ENCODE measurements at places on chromosomes 6 and 20. TPM values are rescaled to one million over a fixed set of nuclear protein-coding genes. Genes with fewer than 3 reads are reported as not detected.
A peak's percentile ranks its signal among the peaks of the same experiment; 100 is the strongest.

- H3K36me3 ChIP-seq, result no peaks in the 10 kb centered on the region
- H3K4me1 ChIP-seq, result peaks cover 15% of the 10 kb centered on the region
- no peak overlapping the region for H3K4me3 ChIP-seq
- no peak for DNase-seq
Measured at GRCh38 chr6:133553652-133554051, 312.5 kb downstream of the EYA4 start.

- H3K27me3 ChIP-seq, result no peaks in the 10 kb centered on the region
- peaks cover 26% of the 10 kb centered on the region for H3K4me1 ChIP-seq
- no peaks in the 10 kb centered on the region for H3K36me3 ChIP-seq
- peak overlapping the region; percentile 4 for H3K27ac ChIP-seq
Measured at GRCh38 chr20:57902473-57902872, 192.7 kb upstream of the PMEPA1 start.

GRCh38 chr6:16190214-16190613, 48.2 kb upstream of the GMPR start:
- no peaks in the 10 kb centered on the region for H3K4me1 ChIP-seq
- H3K36me3 ChIP-seq, result no peaks in the 10 kb centered on the region
- no peaks in the 10 kb centered on the region for H3K27me3 ChIP-seq
- H3K27ac ChIP-seq, result no peak overlapping the region
- H3K4me3 ChIP-seq, result no peak overlapping the region
- DNase-seq, result no peak

- peaks cover 12% of the 10 kb centered on the region for H3K4me1 ChIP-seq
- no peak overlapping the region for H3K4me3 ChIP-seq
- H3K36me3 ChIP-seq, result no peaks in the 10 kb centered on the region
- no peak for DNase-seq
- H3K27me3 ChIP-seq, result peaks cover 21% of the 10 kb centered on the region
- no peak overlapping the region for H3K27ac ChIP-seq
Measured at GRCh38 chr20:63826753-63827152, 4.3 kb downstream of the ZBTB46 start.

DNA sequence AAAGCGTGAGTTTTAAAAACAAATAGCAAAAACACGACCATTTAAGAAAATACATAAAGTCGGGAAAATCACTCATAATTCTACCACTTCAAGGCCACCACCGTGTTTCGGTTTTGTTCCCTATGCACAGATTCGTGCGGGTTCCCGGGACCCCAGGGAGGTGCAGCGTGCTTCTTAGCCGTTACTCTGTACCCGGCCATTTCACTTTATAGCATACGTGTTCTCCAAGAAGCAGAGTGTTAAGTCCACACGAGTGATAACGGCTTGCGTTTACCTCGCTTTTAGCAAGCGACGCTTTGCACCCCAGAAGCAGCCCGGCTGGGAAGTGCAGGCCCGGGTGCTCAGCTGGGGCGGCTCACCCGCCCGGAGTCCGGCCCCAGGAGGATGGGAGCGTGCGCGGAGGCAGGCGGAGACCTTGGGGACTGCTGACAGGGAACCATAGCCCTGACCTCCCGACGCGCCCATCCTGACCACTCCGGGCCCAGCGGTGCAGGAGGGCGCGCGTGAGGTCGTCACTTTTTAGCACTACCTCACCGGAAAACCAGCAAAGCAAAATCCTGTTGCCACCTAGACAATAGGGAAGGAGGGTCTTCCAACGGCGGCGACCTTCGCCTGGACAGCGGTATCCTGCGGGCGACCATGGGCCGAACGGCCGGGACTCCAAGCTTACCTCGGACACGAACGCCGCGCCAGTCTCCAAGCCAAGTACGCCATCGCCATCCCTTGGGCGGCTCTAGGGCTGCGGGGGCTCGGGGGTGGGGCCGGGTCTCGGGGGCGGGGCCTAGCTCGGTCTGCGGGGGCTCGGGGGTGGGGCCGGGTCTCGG, at the start of gene ECI2:
ECI2 (minus strand) TSS at position 735 of the 824 bp plus-strand sequence; CDS start at position 720, 15 bp downstream.
- peaks cover 27% of the 10 kb centered on the region for H3K36me3 ChIP-seq
- H3K4me1 ChIP-seq, result peaks cover 17% of the 10 kb centered on the region
- peak; percentile 89 for DNase-seq
- peak within 1 kb of the TSS; percentile 84 for H3K27ac ChIP-seq
- peak within 1 kb of the TSS; percentile 80 for H3K4me3 ChIP-seq

DNA sequence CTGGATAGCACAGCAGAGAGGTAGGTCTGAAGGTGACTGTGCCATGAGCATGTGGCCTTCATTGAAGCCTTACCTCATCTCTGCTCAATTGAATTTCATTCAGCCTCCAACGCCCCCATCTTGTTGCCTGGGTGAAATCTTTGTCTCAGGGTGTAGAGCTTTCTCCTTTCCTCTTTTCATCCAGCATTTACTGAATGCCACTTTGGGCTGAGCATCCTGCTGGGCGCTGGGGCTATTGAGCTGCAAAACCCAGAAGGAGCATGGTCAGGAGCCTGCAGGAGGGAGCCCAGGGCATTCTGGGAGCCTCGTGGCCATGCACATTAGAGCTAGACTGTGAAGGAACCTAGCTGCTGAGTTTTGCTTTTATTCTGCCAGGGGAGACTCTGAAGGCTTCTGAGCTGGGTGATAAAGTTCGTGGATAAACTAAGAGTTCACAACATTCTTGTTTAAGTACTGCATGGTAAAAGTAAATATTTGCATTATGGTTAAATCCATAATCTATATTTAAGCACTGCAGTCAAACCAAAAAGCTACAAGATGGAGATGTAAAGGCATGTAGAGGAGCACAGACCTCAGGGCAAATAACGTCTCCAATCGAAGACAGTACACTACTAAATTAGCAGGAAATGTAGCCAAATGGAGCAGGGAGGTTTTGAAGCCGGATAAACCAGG, 13.2 kb upstream of the ASXL1 start:
- H3K27ac ChIP-seq, result no peak overlapping the region
- H3K36me3 ChIP-seq, result no peaks in the 10 kb centered on the region
- H3K4me3 ChIP-seq, result no peak overlapping the region
- no peak for DNase-seq

DNA sequence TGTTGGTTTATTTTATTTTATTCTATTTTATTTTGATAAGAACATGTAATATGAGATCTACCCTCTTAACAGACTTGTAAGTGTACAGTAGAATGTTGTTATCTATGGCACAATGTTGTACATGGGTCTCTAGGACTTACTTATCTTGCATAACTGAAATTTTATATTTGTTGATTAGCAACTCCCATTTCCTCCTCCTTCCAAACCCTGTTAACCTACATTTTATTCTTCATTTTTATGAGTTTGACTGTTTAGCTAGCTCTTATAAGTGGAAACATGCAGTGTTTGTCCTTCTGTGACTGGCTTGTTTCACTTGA, 37.9 kb upstream of the BCAS1 start:
- peaks cover 7% of the 10 kb centered on the region for H3K4me1 ChIP-seq
- DNase-seq, result no peak
- no peaks in the 10 kb centered on the region for H3K27me3 ChIP-seq

GRCh38 chr20:34061695-34062094, 50.3 kb downstream of the EIF2S2 start:
- H3K4me1 ChIP-seq, result no peaks in the 10 kb centered on the region
- no peak overlapping the region for H3K27ac ChIP-seq
- H3K36me3 ChIP-seq, result peaks cover 32% of the 10 kb centered on the region
- H3K27me3 ChIP-seq, result no peaks in the 10 kb centered on the region
- DNase-seq, result no peak

DNA sequence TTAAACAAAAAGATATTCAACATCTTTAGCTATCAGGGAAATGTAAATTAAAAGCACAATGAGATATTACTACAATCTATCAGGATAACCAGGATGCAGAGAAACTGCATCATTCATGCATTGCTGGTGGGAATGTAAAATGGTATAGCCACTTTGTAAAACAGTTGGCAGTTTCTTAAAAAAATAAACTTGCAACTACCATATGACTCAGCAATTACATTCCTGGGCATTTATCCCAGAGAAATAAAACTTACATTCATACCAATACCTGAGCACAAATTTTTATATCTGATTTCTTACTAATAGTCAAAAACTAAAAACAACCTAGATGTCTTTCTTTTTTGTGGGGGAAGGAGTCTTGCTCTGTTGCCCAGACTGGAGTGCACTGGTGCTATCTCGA, 190.3 kb upstream of the TAB2 start:
- DNase-seq, result no peak
- H3K4me1 ChIP-seq, result peaks cover 6% of the 10 kb centered on the region
- no peaks in the 10 kb centered on the region for H3K36me3 ChIP-seq
- no peak overlapping the region for H3K27ac ChIP-seq
- H3K27me3 ChIP-seq, result no peaks in the 10 kb centered on the region

- no peak overlapping the region for H3K4me3 ChIP-seq
- H3K27me3 ChIP-seq, result no peaks in the 10 kb centered on the region
- no peaks in the 10 kb centered on the region for H3K36me3 ChIP-seq
- no peak for DNase-seq
- H3K27ac ChIP-seq, result no peak overlapping the region
- no peaks in the 10 kb centered on the region for H3K4me1 ChIP-seq
Measured at GRCh38 chr6:89574910-89575561, 63.5 kb downstream of the LYRM2 start.

The GLP1R gene
- total RNA-seq, result not detected

The CPXM1 gene
- total RNA-seq, result 1.2 TPM

The PROKR2 gene
- total RNA-seq, result not detected

The TMEM244 gene
- total RNA-seq, result not detected

The C20orf202 gene
- total RNA-seq, result not detected

The DUSP15 gene
- 3.4 TPM for total RNA-seq

The PRR18 gene
- total RNA-seq, result 0.76 TPM

All from SJSA1 (cell line).